ENCODE measurements at places on chromosomes 2 and 18.

GRCh38 chr2:234488913-234489451 is 7.9 kb downstream of the ARL4C start:
- peak; percentile 31 for DNase-seq

GRCh38 chr2:68663371-68664156 is 20.2 kb downstream of the PROKR1 start:
- no peak for DNase-seq

DNA sequence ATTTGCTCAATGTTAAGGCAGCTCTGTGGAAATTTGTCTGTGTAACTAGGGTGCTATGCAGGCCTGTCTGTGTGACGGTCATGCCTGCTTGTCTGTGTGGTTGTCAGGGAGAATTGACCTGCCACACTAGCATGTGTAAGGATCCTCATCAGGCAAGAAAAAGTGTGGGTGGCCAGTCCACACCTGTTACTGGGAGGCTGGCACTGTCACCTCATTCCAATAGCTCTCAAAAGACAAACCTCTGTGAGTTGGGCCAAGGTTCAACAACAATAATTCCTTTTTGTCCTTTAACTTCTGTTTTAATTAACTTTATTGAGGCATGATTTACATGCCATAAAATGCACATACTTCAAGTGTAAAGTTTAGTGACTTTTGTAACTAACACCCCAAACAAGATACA is 4.2 kb upstream of the MARCO start:
- DNase-seq = no peak

GRCh38 chr2:177741866-177742265 is 330.7 kb downstream of the PDE11A start:
- no peak for DNase-seq

DNA sequence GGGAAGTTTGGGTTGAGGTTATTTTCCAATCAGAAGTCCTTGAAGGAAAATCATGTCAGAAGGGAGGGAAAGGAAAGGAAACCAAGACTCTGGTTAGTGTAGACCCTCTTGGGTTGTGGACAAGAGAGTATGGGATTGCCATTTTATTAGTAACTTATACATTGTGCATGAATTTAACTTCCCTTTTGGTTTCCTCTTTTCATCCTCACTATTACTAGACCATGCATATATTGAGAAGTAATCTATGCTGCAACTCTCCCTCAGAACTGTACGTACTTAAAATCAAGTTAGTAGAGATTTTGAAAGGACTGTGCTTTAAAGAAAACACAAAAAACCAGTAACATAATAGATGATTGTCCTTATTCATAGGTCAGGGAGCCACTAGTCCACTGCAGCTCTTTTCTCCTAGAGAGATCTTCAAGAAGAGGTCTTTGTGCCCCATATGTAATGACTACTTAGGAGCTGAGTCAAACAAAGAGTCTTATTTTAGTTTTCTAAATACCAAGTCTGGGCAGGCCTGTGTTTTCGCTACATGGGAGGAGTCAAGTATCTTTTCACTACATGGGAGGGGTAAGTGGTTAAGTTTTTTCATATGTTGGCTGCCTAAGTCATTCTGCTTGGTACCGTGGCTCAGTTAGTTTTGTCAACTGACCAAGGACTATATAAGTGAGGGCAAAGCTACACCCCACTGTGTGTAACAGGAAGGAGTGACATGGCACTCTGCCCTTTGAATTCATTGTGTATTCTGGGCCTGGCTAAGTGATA is 25.2 kb upstream of the FAM117B start:
- DNase-seq = no peak
